Small intestine (tissue), 16 donors: ENCODE measurements at places on chromosomes 5 and 9. TPM values are rescaled to one million over a fixed set of nuclear protein-coding genes. Genes with fewer than 3 reads are reported as not detected.

DNA sequence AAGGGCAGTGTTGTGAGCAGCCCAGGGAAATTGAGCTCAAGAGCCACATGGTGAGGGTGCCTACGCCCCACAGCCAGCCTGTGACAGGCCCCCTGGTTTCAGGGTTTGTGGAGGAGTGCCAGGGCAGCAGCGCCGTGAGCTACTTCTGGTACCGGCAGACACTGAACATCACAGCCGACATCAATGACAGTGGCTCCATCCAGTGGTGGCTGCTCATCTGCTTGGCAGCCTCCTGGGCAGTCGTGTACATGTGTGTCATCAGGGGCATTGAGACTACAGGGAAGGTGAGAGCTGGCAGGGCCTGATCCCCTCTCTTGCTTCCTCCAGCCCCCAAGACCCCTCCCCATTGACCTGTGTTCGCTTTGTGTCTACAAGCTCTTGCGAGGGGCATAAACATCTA, 10.2 kb downstream of the SLC6A18 start:
- H3K4me1 ChIP-seq, result peaks cover 5% of the 10 kb centered on the region
- H3K4me3 ChIP-seq, result no peak overlapping the region
- no peak overlapping the region for H3K27ac ChIP-seq
- no peak for DNase-seq
- H3K27me3 ChIP-seq, result no peaks in the 10 kb centered on the region

- DNase-seq, result no peak
- no peak overlapping the region for H3K27ac ChIP-seq
- no peaks in the 10 kb centered on the region for H3K36me3 ChIP-seq
Measured at GRCh38 chr9:85258236-85258635, 483.5 kb downstream of the AGTPBP1 start.

DNA sequence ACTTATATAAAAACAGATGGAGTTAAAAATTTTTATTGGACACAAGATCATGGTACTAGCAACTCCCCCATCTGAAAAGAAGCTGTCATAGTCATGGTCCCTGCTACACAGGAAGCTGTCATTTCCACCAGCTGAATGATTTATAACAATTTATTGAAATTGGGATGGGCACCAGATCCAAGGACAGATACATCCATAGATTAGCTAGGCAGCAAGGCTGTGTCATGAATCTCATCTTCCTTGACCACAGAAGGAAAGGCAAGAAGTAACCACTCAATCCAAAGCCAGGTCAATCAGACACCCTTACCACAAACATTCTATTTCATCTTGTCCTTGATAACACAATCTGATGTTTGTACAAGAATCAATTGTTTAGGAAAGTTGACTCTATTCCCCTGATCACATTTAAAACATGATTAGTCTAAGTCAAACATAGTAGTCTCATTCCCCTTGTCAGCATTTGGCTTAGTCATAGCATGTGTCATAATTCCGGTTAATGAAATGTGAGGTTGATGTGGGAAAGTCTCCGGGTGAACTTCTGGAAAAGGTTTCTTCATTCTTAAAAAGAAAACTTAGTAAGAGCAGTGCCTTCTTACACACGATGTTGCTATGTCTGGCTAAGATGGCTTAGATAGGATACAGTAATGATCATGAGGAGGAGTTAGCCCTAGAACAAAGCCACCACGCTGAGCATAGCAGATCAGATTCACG, 462.6 kb upstream of the PAPPA start:
- DNase-seq, result no peak
- H3K4me1 ChIP-seq, result no peaks in the 10 kb centered on the region
- H3K27ac ChIP-seq, result no peak overlapping the region
- no peaks in the 10 kb centered on the region for H3K36me3 ChIP-seq
- H3K4me3 ChIP-seq, result no peak overlapping the region
- H3K27me3 ChIP-seq, result no peaks in the 10 kb centered on the region

- H3K4me1 ChIP-seq, result no peaks in the 10 kb centered on the region
- no peaks in the 10 kb centered on the region for H3K27me3 ChIP-seq
- no peak overlapping the region for H3K4me3 ChIP-seq
- no peaks in the 10 kb centered on the region for H3K36me3 ChIP-seq
- no peak for DNase-seq
Measured at GRCh38 chr5:20537911-20538703, 550.1 kb upstream of the CDH18 start.

- no peak for DNase-seq
- no peak overlapping the region for H3K27ac ChIP-seq
- H3K4me3 ChIP-seq, result no peak overlapping the region
- no peaks in the 10 kb centered on the region for H3K27me3 ChIP-seq
- no peaks in the 10 kb centered on the region for H3K36me3 ChIP-seq
- no peaks in the 10 kb centered on the region for H3K4me1 ChIP-seq
Measured at GRCh38 chr5:107011605-107012004, 659.1 kb downstream of the EFNA5 start.

- DNase-seq, result no peak
- no peak overlapping the region for H3K4me3 ChIP-seq
- no peaks in the 10 kb centered on the region for H3K27me3 ChIP-seq
- H3K4me1 ChIP-seq, result no peaks in the 10 kb centered on the region
Measured at GRCh38 chr5:79745255-79745654, 55.6 kb downstream of the CMYA5 start.

DNA sequence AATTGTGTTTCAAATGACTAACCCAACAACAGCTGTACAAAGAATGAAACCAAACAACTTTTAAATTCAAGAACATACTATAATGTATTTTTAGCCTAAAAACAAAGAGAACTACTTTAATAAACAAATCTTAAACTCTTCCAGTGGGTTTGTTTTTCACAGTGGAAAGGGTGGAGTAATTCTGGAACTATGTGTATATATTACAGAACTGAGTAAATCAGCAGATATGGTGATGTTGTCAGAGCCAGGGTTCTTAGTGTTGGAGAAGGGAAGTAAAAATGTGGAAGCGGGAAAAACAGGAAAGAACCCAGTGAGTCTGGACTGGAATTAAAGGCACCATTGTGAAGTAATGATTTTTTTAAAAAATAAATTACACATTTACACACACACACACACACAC, 144.9 kb downstream of the CDK5RAP2 start:
- H3K4me1 ChIP-seq, result peaks cover 25% of the 10 kb centered on the region
- H3K27ac ChIP-seq, result peak overlapping the region; percentile 9
- DNase-seq, result no peak
- no peak overlapping the region for H3K4me3 ChIP-seq
- H3K36me3 ChIP-seq, result no peaks in the 10 kb centered on the region

DNA sequence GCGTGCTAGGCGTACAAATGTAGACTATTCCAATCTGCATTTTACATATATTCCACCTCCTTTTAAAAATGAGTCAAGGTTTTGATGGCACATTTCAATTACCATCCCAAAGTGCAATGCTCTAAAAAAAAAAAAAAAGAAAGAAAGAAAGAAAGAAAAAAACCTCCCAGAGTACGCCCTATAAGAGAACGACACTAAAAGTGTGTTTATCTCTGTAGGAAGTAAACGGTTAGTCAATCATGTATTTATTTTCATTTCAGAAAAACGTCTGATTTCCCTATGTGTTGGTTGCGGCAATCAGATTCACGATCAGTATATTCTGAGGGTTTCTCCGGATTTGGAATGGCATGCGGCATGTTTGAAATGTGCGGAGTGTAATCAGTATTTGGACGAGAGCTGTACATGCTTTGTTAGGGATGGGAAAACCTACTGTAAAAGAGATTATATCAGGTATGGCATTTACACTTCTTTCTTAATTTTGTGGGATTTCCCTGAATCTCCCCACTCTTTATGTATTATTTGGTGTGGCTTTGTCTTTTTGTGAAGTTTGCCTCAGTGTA, 1.1 kb downstream of the ISL1 start:
- DNase-seq, result no peak
- no peak overlapping the region for H3K27ac ChIP-seq
- no peaks in the 10 kb centered on the region for H3K36me3 ChIP-seq
- peaks cover 49% of the 10 kb centered on the region for H3K27me3 ChIP-seq

DNA sequence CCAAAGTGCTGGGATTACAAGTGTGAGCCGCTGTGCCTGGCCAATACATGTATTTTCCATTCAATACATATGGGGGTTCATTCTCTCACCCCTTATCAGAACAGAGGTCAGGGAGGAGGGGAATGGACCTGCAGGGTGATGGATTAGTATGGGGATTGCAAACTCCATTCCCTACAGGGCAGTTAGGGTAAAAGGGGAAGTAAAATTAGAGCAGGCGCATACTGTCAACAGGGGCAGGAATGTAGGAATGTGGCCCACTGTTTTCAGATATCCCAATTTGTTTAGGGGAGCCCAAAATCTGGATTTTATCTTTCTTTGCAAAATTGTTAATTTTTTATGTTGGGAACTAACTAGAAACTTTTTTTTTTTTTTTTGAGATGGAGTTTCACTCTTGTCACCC, 46.4 kb upstream of the SLC44A1 start:
- H3K4me1 ChIP-seq, result no peaks in the 10 kb centered on the region
- no peaks in the 10 kb centered on the region for H3K27me3 ChIP-seq
- H3K4me3 ChIP-seq, result no peak overlapping the region
- no peak for DNase-seq
- no peak overlapping the region for H3K27ac ChIP-seq

- H3K27me3 ChIP-seq, result no peaks in the 10 kb centered on the region
- H3K27ac ChIP-seq, result no peak overlapping the region
- H3K4me3 ChIP-seq, result no peak overlapping the region
- no peak for DNase-seq
- H3K4me1 ChIP-seq, result peaks cover 49% of the 10 kb centered on the region
- H3K36me3 ChIP-seq, result no peaks in the 10 kb centered on the region
Measured at GRCh38 chr9:129555512-129556215, 65.2 kb downstream of the C9orf50 start.

GRCh38 chr9:120711841-120712538, 2.3 kb downstream of the MEGF9 start:
- no peak overlapping the region for H3K4me3 ChIP-seq
- peaks cover 6% of the 10 kb centered on the region for H3K4me1 ChIP-seq
- H3K27me3 ChIP-seq, result peaks cover 7% of the 10 kb centered on the region
- no peak for DNase-seq
- no peaks in the 10 kb centered on the region for H3K36me3 ChIP-seq

- no peaks in the 10 kb centered on the region for H3K27me3 ChIP-seq
- DNase-seq, result no peak
- H3K4me1 ChIP-seq, result no peaks in the 10 kb centered on the region
- no peak overlapping the region for H3K4me3 ChIP-seq
- H3K27ac ChIP-seq, result no peak overlapping the region
Measured at GRCh38 chr5:18749763-18750162, 1115.5 kb downstream of the TAF11L14 start.

GRCh38 chr9:79661279-79661678, 89.5 kb downstream of the TLE4 start:
- no peak overlapping the region for H3K4me3 ChIP-seq
- H3K4me1 ChIP-seq, result peaks cover 15% of the 10 kb centered on the region
- no peaks in the 10 kb centered on the region for H3K27me3 ChIP-seq
- no peaks in the 10 kb centered on the region for H3K36me3 ChIP-seq
- DNase-seq, result no peak

- peak overlapping the region; percentile 84 for H3K4me3 ChIP-seq
- H3K27ac ChIP-seq, result peak overlapping the region; percentile 84
- peak; percentile 58 for DNase-seq
- no peaks in the 10 kb centered on the region for H3K36me3 ChIP-seq
Measured at GRCh38 chr5:151772029-151772845, 483 bp downstream of the G3BP1 start.

- no peaks in the 10 kb centered on the region for H3K4me1 ChIP-seq
- no peaks in the 10 kb centered on the region for H3K27me3 ChIP-seq
- no peaks in the 10 kb centered on the region for H3K36me3 ChIP-seq
- H3K27ac ChIP-seq, result no peak overlapping the region
Measured at GRCh38 chr9:15725953-15726352, 173.1 kb downstream of the CCDC171 start.

GRCh38 chr5:82320966-82321365, 42.8 kb upstream of the RPS23 start:
- no peaks in the 10 kb centered on the region for H3K4me1 ChIP-seq
- H3K27me3 ChIP-seq, result no peaks in the 10 kb centered on the region
- no peaks in the 10 kb centered on the region for H3K36me3 ChIP-seq
- H3K27ac ChIP-seq, result no peak overlapping the region
- H3K4me3 ChIP-seq, result no peak overlapping the region
- DNase-seq, result no peak

DNA sequence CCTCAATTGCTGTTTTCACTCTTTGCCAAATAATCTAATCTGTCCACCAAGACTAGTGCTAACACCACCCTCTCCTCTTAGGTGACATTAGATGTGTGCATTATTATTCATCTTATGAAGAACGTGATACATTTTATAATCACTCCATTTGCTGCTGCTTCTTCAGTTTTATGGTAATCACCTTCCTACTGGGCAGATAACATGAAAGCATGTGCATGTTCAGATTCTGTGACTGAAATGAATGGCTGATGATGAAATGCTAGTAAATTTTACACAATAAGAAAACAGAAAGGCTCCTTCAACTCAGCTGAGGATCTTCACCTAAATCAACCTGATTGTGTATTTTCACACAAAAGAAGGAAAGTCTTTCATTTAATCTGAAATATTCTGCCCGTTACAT, 577.6 kb downstream of the CSNK1G3 start:
- no peaks in the 10 kb centered on the region for H3K36me3 ChIP-seq
- H3K27ac ChIP-seq, result no peak overlapping the region
- no peak overlapping the region for H3K4me3 ChIP-seq

GRCh38 chr5:35852084-35852734, 4.5 kb upstream of the IL7R start:
- peak overlapping the region; percentile 66 for H3K27ac ChIP-seq
- no peaks in the 10 kb centered on the region for H3K4me1 ChIP-seq

- no peak overlapping the region for H3K27ac ChIP-seq
- H3K36me3 ChIP-seq, result no peaks in the 10 kb centered on the region
Measured at GRCh38 chr5:27855491-27855890, 817.1 kb upstream of the CDH9 start.

- no peak for DNase-seq
- peaks cover 2% of the 10 kb centered on the region for H3K4me1 ChIP-seq
- H3K27me3 ChIP-seq, result no peaks in the 10 kb centered on the region
- H3K27ac ChIP-seq, result no peak overlapping the region
- H3K4me3 ChIP-seq, result no peak overlapping the region
Measured at GRCh38 chr9:126399251-126399650, 72.6 kb downstream of the MVB12B start.

GRCh38 chr5:132467287-132467984, 23.1 kb downstream of the IRF1 start:
- H3K27ac ChIP-seq, result peak overlapping the region; percentile 69
- no peak overlapping the region for H3K4me3 ChIP-seq
- DNase-seq, result peak; percentile 49
- no peaks in the 10 kb centered on the region for H3K27me3 ChIP-seq
- H3K4me1 ChIP-seq, result peaks cover 89% of the 10 kb centered on the region
- no peaks in the 10 kb centered on the region for H3K36me3 ChIP-seq

DNA sequence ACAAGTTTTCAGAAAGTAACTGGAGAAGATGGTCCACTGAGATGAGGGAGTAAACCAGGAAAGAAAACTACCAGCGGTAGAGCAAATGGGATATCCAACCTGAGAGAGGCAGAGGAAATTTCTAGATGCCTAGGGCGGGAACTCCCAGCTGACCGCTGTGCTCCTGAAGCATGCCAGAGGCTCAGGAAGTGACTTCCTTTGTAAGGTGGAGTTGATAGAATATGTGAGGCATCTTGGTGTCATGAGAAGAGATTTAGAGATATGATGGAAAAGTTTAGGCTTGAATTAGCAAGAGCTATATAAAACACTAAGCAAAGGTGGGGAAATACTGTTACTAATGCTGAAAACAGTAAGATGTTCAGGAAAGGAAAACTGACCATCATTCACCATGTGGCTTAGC, 124.1 kb downstream of the C9orf152 start:
- no peak for DNase-seq
- no peak overlapping the region for H3K27ac ChIP-seq
- no peaks in the 10 kb centered on the region for H3K36me3 ChIP-seq
- no peak overlapping the region for H3K4me3 ChIP-seq
- H3K27me3 ChIP-seq, result no peaks in the 10 kb centered on the region

Gene ADAMTSL2
- 0.59 TPM for polyA plus RNA-seq

Gene IL3
- not detected for polyA plus RNA-seq

Gene FIBCD1
- 1.5 TPM for polyA plus RNA-seq

Gene ROPN1L
- 0.07 TPM for polyA plus RNA-seq

Gene PTGDS
- polyA plus RNA-seq, result 36.7 TPM
